ENCODE measurements at places on chromosomes 2 and 18. TPM values are rescaled to one million over a fixed set of nuclear protein-coding genes. Genes with fewer than 3 reads are reported as not detected.

The NIF3L1 gene
- 11.3 TPM for total RNA-seq

DNA sequence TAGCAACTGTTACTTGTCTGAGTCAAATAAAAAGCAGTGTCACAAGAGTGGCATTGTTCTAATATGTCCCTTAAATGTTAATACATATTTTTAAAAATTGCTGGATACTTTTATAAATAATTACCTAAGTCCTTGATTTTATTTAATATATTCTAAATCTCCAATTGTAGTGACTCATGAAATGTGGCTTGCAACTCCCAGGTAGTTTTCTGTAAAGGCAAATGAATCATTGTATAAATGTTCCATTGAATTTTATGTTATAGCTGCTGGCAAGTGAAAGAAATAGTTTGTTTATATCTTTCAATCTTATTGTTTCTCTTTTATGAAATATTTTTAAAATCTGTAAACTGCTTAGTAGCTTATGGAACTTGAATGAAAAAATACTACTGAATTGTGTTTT lies 32.7 kb upstream of the C1GALT1C1L start:
- DNase-seq = no peak

- DNase-seq = no peak
Observed at GRCh38 chr2:177075254-177075653, 137.3 kb upstream of the HNRNPA3 start.

- no peak for DNase-seq
Observed at GRCh38 chr18:49754866-49755265, 58.5 kb downstream of the ACAA2 start.

The MEX3C gene
- total RNA-seq = 8.5 TPM

GRCh38 chr18:75408554-75409506 lies 18.7 kb downstream of the SMIM21 start:
- no peak for DNase-seq

The ACMSD gene
- total RNA-seq = not detected

DNA sequence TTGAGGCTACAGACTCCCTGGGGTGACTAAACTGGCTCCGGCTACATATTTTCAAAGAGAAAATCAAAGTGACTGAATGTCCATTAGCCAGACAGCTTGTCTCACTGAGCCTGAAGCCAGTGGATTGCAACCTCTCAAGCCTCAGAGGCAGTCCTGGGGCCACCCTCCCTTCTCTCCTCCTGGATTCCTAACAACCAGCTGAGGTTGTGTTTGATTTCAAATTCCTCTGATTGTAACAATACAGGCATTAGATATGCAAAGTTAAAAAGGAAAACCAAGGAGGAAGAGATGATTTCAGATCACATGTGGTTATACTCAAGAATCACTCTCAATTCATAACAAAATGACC lies 101.0 kb upstream of the LMAN1 start:
- no peak for DNase-seq

The NPPC gene
- not detected for total RNA-seq

The PLEKHH2 gene
- 3.4 TPM for total RNA-seq

DNA sequence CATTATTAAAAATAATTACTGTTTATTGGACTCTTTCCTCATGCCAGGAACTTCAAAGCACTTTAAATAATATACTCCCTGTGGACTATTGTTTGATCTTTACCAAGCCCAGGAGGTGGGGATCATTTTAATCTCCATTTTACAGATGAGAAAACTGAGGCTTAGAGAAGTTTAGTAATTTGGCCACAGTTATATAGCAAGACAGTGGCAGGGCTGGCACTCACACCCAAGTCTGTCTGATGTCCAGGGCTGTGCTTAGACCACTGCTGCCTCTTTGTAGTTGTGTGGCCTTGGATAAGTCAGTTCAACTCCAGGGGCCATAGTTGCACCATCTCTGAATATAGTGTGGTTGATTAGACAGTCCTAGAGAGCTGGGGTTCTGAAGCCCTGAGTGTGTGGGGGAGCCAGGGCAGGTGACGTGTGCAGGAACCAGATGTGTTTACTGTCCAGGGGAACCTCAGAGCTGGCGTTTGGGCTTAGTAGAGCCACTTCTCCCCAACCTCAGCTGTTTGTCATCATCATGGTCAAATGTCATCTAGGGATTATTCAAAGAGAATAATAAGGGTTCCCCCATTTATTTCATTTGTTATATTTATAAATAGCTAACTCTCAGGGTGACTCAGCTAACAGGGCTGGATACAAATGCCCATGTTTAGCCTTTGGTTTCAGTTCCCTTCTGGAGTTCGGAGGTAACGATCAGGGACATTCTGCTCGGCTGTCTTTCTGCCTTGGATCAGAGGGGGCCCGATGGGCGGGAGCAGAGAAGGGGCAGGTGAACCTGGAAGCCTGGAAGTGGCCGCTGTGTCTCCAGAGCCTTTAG lies 68.0 kb downstream of the BOLA3 start:
- no peak for DNase-seq

Data from pancreas (tissue), 10 donors.